ENCODE measurements at places on chromosomes 2 and 18. TPM values are rescaled to one million over a fixed set of nuclear protein-coding genes. Genes with fewer than 3 reads are reported as not detected.
A peak's percentile ranks its signal among the peaks of the same experiment; 100 is the strongest.

GRCh38 chr2:100291152-100291970 is 30.9 kb downstream of the LONRF2 start:
- DNase-seq = peak; percentile 98

GRCh38 chr2:24509425-24509824 is 18.4 kb downstream of the NCOA1 start:
- no peak for DNase-seq

DNA sequence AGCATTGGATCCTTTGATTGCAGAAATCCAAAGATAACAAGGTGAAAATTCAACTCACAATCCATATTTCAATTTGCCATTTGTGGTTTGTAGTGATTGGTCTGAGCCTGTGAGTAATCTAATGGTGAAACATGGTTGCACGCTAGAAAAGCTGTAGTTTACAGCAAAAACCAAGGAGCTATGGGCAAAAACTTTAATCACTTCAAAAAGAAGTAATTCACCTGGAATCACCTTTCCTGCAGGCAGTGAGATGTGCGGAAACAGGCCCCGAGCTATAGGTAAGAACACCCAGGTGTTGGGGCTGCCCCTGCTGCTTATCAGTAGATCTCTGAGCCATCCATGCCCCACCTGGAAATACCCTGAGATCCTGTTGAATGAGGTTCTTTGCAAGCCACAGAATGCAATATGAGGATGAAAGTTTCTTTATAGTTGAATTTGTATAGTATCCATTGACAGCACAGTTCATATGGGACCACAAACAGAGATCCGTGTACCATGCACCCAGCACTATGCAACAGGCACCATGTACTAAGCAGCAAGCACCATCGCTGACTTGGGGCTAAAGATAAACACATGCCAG is 208.2 kb downstream of the SPP2 start:
- no peak for DNase-seq

GRCh38 chr2:220212296-220213080 is 585.1 kb downstream of the SLC4A3 start:
- no peak for DNase-seq

DNA sequence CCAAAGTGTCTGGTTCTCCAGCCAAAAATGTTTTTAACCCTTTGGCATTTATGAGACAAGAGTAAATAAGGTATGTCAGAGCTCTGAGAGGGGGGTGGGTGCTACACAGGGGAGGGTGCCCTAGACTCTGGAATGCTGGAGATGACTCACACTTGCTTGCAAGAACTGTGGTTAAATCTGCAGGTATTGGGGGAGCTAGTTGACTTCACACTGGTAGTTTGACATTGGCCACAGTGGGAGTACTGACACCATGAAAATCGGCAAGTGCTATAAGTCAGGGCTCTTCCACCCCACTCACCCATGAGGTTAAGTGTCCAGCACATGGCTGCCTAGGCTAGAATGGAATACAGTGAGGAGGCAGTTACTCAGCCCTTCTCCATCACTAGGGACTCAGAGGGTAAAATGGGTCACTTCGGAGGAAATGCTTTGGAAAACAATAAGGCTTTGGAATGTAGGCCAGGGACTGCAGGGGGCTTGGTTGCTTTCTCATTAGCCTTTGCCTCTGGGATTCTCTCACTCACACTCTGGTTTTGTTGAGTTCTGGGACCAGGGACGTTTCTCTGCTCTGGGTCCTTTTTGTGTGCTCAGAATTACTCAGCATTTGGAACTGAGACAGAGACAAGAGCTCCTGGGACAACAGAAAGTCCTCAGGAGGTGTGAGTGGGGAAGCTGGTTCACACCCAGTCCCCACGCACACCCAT is 91.6 kb downstream of the ACKR3 start:
- peak; percentile 73 for DNase-seq

GRCh38 chr2:36982467-36982866 is 16.1 kb upstream of the STRN start:
- DNase-seq = no peak

DNA sequence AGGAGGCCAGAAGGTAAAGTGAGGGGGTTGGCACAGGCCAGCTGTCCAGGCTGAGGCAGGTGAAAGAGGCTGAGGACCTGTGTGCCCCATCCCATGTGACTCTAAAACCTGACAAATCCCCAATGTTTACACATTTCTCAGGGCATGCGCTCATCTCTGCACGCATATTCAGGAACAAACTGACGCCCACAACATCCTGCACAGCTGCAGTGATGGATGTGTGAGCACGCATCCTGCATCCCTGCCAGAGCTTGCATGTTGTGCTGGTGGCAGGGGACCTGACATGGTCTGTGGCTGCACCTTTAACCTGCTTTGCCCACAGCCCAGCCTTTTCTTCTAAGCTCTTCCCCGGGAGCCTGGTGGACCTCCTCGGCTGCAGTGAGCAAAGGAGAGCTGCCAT is 83.1 kb downstream of the FBXO15 start:
- DNase-seq = no peak

- peak; percentile 81 for DNase-seq
Observed at GRCh38 chr18:3458952-3459853, 9.2 kb downstream of the TGIF1 start.

GRCh38 chr2:72127401-72128058 is 20.1 kb downstream of the CYP26B1 start:
- no peak for DNase-seq

GRCh38 chr2:98515250-98515991 is 70.8 kb downstream of the INPP4A start:
- DNase-seq = peak; percentile 69

GRCh38 chr2:17718689-17719088 is 34.9 kb downstream of the SMC6 start:
- DNase-seq = no peak

The METTL5 gene
- 76.6 TPM for total RNA-seq

The TUBA4A gene
- 9.7 TPM for total RNA-seq

The CDH2 gene
- total RNA-seq = 64.1 TPM

The GRB14 gene
- 6.9 TPM for total RNA-seq

The NCKAP5 gene
- total RNA-seq = 1.7 TPM

The FAM124B gene
- total RNA-seq = 1.2 TPM

Data from fibroblast of the aortic adventitia (primary cell).